Stimulated activated CD8-positive, alpha-beta memory T cell treated with anti-CD3 and anti-CD28 coated beads, Interleukin-7, amount 100 ng/mL, for 48 hours (primary cell): ENCODE measurements at places on chromosomes 12 and 14.
A peak's percentile ranks its signal among the peaks of the same experiment; 100 is the strongest.

DNA sequence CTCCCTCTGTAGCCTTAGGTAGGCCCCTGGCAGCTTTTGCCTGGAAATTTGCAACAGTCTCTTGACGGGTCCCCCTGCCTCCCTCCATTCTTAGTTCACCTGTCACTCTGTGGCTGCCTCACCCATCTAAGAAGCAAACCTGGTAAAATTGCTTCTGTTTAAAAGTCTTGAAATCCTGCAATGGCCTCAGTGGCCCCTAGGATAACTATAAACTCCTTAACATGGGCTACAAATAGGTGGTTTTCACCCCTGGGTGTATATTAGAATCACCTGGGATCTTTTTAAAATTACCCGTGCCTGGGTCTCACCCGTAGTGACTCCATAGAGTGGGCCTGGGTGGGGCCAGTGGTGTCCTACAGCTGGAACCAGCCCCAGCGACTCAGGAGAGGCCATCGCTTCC is 332.7 kb downstream of the CACNA1C start:
- DNase-seq: no peak

- DNase-seq: no peak
These were observed 4.6 kb upstream of the RPS26 start for GRCh38 chr12:56037161-56037560.

DNA sequence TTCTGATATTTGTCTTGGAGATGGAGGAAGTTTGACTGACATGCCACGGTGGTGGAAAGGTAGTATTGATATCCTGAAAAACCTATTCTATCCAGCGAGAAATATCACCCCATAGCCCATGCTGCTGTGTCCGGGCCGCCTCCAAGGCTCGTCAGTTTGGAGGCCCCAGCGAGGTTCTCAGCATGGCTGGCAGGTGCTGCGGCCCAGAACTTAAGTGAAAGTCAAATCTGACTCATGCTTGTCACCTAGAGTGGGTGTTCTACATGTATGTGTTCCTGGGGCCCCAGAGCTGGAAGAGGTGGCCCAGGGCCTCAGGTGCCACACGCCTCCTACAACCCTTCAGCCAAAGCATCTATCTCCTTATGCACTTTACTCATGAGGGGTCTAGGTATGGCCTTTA is 92.9 kb downstream of the GCH1 start:
- no peak for DNase-seq

DNA sequence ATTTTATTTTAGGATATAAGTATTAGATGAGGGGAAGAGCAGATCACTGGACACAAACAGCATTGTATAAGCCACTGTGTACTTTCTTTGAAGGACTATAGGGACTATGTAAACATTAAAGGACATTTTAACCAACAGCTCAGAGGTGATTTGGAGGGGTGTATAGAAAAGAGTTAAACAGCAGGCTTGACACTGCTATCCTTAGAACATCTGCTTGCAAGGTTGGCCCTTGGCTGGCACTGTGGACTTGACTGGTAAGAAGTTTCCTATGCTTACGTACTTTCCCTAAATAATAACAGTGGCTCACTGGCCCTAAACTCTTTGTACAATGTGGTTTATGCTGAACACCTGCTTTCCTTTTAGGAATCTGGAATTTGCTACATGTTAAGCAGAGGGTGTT is 28.7 kb downstream of the ZFYVE26 start:
- DNase-seq: no peak

DNA sequence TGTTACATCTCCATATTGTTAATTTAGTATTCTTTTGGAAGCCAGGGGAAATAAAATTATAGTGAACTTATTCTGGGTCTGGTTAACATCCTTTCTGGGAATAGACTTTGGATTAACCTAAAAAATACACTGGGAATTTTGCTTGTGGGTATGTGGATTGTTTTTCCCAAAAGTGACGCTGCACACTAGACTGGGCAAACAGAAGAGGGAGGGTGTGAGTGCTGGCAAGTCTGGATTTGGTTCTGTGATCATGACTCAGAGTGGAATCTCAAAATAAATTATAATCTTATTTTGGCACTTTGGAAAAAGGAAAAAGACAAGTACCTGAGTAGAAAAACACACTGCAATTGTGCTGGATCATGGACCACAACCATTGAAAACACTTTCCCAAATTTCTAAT is 15.2 kb upstream of the LUM start:
- no peak for DNase-seq

DNA sequence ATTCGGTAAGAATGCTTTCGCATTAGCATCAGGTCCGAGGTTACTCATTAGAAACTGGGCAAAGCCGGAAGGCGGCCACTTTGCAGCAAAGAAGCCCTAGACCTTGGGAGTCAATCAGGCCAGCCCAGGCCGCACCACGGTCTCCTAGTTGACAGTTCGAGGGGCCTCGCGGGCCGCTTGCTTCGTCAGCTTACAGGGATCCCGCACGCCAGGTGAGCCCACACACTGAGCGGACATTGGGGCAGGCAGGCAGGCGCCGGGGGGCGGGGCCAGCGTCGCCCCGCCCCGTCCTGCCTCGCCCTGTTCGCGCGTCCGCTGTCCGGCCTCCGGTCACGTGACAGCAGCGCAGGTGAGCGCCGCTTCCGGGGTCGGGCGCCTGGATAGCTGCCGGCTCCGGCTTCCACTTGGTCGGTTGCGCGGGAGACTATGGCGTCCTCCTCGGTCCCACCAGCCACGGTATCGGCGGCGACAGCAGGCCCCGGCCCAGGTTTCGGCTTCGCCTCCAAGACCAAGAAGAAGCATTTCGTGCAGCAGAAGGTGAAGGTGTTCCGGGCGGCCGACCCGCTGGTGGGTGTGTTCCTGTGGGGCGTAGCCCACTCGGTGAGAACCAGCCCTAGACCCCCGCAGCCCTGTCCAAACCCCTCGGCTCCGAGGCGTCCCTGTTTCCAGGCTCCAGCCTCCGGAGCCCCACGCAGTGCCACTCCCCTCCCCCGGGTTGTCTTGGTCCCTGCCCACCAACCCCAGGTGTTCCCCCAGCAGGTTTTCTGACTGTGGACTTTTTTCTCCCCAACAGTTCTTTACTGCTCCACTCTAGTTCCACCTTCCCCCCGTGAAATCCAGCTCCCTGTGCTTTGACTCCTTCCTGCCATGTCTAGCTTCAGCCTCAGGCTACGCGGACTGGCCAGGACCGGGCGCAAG is at the start of gene PIP4K2C:
TSS of gene PIP4K2C (plus strand) at position 329 of the 918 bp plus-strand sequence. CDS start at position 427, 98 bp downstream.
- DNase-seq: peak; percentile 73

GRCh38 chr12:3974883-3975282 is 101.7 kb upstream of the PARP11 start:
- DNase-seq: no peak

GRCh38 chr12:15886372-15887042 is 4.3 kb downstream of the STRAP start:
- DNase-seq: no peak

DNA sequence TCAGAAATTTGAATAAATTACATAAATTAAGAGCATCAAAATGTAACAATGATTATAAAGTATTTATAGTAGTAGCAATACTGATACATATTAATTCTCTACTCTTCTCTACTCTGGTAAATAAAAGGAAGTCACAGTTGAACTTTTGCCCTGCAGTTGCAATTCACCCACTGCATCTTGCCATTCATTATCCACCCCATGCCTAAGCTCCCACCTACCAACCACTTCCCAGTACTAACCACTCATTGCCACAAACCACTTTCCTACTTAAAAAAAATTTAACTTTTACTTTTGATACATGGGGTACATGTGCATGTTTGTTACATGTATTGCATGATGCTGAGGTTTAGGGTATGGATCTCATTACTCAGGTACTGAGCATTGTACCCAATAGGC is 174.0 kb downstream of the RASSF9 start:
- no peak for DNase-seq

DNA sequence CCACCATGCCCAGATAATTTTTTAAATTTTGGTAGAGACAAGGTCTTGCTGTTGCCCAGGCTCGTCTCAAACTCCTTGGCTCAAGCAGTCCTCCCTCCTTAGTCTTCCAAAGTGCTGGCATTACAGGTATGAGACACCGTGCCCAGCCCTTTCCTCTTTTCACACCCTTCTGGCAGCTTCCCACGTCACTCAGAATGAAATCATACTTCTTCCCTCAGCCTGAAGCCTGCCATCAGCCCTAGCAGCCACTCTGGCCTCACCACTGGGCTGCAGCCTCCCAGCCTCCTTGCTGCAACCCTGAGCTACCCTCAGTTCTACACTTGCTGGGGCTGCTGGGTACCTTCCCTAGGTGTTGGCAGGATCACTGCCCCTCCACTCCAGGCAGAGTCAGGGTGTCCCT is 18.2 kb downstream of the ANKRD9 start:
- DNase-seq: no peak

DNA sequence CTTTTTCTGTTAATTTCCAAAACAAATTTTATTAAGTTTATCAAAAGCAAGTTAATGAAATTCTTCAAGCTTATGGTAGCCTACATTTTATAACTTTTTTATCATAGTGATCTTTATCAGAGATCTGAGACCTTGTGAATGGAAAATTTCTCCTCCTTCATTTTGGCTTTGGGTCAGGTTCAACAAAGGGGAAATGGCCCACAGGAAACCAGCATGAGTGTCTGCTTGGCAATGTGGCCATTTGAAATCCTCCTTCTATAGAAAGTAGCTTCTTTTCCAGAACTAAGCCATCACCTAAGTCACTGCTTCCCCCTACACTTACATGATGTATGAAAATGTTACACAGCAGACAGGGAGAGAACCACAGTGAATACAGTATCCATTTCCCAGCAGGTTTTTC is 1.6 kb downstream of the RHOJ start:
- no peak for DNase-seq

DNA sequence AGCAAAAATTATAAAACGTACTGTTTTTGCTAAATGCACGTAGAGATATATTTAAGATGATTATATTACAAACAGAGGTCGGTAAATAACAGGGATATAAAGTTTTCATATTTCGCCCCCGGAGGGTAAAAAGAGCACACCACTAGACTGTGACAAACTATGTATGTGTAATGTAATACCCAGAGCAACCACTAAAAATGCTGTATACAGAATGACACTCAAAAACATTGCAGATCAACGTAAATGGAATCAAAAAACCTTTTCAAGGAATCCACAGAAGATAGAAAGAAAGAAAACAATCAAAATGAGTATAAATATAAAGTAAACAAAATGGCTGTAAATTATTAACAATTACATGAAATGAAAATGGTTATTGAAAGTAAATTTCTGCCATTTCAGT is 37.6 kb upstream of the PRB4 start:
- no peak for DNase-seq

DNA sequence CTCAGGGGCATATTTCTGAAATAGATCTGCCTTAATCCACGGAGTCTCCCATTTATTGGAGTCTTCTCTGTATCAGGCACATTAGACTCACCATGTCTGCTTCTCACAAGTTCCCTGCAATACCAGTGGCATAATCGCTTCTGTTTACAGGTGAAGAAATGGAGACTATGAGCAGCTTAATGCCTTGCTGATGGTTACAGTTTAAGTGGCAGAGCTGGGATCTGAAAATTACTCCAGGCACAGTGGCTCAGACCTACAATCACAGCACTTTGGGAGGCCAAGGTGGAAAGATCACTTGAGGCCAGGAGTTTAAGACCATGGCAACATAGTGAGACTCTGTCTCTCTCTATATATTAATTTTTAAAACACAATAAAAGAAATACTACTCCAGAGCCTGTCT is 7.3 kb upstream of the RIC8B start:
- no peak for DNase-seq

- no peak for DNase-seq
These were observed 50.3 kb downstream of the TDP1 start for GRCh38 chr14:90005939-90006530.

DNA sequence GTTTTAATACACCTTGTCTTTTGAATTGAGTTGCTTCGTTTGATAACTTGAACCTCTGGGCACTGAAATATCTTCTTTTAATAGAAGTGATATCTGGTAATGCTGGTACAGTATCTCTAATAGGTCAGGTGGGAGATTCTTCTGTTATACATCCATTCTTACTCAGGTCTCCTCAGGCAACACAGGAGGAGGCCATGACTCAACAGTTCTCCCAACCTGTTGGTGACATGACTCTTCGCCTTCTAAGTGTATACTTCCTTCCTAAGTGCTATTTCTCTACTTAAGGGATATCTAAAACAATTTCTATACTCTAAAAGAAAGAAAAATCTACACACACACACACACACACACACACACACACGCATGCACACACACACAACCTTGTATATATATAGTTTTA is 509.1 kb downstream of the PCNX1 start:
- DNase-seq: no peak

- DNase-seq: no peak
These were observed 17.2 kb downstream of the REM2 start for GRCh38 chr14:22900081-22900799.

GRCh38 chr12:104756901-104757300 is 201.2 kb downstream of the SLC41A2 start:
- DNase-seq: no peak

DNA sequence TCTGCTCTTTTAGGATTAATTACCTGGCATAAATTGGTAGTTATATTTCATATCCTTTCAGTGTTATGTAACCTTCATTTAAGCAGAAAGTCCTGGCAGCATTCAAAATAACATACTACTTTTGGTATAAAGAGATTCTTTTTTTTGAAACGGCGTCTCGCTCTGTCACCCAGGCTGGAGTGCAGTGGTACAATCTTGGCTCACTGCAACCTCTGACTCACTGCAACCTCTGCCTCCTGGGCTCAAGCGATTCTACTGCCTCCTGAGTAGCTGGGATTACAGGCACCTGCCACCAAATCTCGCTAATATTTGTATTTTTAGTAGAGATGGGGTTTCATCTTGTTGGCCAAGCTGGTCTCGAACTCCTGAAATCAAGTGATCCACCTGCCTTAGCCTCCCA is 9.2 kb downstream of the KTN1 start:
- no peak for DNase-seq

GRCh38 chr12:117034249-117034648 is 65.0 kb downstream of the TESC start:
- DNase-seq: no peak

- DNase-seq: no peak
These were observed 141.6 kb upstream of the TMCC3 start for GRCh38 chr12:94791933-94792332.
